ENCODE measurements at places on chromosomes 12 and 14. TPM values are rescaled to one million over a fixed set of nuclear protein-coding genes. Genes with fewer than 3 reads are reported as not detected.

The PRR4 gene
- 3.0 TPM for total RNA-seq

The IL23A gene
- 2.2 TPM for total RNA-seq

The TAS2R30 gene
- 9.7 TPM for total RNA-seq

The PTPRR gene
- total RNA-seq: 0.91 TPM

The CLECL1 gene
- total RNA-seq: 1.5 TPM

GRCh38 chr14:73724696-73725095 lies 10.5 kb upstream of the PNMA1 start:
- no peak for DNase-seq
- no peak overlapping the region for H3K4me3 ChIP-seq
- peaks cover 7% of the 10 kb centered on the region for H3K4me1 ChIP-seq
- peaks cover 95% of the 10 kb centered on the region for H3K36me3 ChIP-seq
- H3K27me3 ChIP-seq: no peaks in the 10 kb centered on the region

- peak within 1 kb of the TSS; percentile 14 for H3K4me3 ChIP-seq
- H3K27me3 ChIP-seq: peaks cover 7% of the 10 kb centered on the region
- peaks cover 11% of the 10 kb centered on the region for H3K4me1 ChIP-seq
Observed at GRCh38 chr14:100159094-100159864, at the start of gene DEGS2. TSS of gene DEGS2 (minus strand) at chr14:100159645. CDS start at chr14:100159587, 58 bp downstream.

DNA sequence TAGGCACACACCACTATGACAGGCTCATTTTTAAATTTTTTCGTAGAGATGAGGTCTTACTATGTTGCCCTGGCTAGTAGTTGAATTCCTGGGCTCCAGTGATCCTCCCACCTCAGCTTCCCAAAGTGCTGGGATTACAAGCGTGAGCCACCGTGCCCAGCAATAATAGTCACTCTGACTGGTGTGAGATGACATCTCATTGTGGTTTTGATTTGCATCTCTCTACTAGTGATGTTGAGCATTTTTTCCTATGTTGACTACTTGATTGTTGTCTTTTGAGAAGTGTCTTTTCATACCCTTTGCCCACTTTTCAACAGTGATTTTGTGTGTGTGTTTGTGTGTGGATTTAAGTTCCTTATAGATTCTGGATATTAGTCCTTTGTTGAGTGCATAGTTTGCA lies 26.3 kb downstream of the ATP2A2 start:
- no peak for DNase-seq
- H3K36me3 ChIP-seq: peaks cover 44% of the 10 kb centered on the region
- H3K27me3 ChIP-seq: no peaks in the 10 kb centered on the region
- H3K4me1 ChIP-seq: peaks cover 8% of the 10 kb centered on the region
- no peak overlapping the region for H3K4me3 ChIP-seq

- H3K4me1 ChIP-seq: no peaks in the 10 kb centered on the region
- no peak overlapping the region for H3K4me3 ChIP-seq
- no peak overlapping the region for H3K27ac ChIP-seq
- no peak for DNase-seq
- no peaks in the 10 kb centered on the region for H3K27me3 ChIP-seq
Observed at GRCh38 chr14:93146119-93146518, 30.4 kb upstream of the ITPK1 start.

DNA sequence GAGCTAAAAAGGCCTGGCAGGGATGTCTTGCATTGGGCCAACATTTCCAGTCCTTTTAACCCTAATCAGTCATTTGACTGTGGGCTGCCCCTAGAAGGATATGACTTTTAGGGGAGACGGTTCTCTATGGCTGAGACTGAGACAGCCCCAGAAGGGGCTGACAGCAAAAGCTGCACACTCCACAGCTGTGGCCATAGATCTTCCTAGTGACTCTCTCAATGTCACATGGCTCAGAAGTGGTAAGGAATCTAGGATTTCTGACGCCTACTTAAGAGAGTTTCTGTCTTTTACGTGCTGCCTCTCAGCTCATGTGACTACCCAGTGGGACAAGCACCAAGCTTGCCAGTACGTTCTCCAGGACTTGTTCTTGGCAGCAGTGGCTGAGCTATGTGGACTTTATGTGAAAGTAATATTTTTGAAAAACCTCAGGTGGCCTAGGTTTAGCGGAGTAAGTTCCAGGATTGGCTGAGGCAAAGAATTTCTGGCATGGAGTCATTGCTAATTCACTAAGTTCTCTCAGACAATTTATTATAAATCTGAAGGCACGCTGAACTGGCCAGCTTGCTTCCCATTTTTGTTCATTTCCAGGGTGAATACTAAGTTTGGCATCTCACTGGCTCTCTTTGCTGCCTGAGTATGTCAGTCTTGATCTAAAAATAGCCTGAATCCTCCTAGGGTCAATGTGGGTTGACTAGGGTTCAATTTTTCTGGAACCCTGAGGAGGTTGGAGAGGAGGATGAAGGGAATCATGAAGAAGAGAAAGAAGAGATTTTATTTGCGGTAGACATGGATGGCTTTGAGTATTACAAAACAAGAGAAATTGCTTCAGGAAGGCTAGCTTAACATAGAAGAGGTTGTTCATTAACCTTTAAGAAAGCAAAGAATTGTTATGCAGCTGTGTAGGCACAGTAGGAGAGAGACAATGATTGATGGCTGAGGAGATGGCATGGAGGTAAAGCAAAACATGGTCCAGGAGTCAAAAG lies 271.8 kb downstream of the AEBP2 start:
- no peaks in the 10 kb centered on the region for H3K27me3 ChIP-seq
- no peak overlapping the region for H3K27ac ChIP-seq
- H3K36me3 ChIP-seq: no peaks in the 10 kb centered on the region
- no peak for DNase-seq
- no peaks in the 10 kb centered on the region for H3K4me1 ChIP-seq
- no peak overlapping the region for H3K4me3 ChIP-seq

DNA sequence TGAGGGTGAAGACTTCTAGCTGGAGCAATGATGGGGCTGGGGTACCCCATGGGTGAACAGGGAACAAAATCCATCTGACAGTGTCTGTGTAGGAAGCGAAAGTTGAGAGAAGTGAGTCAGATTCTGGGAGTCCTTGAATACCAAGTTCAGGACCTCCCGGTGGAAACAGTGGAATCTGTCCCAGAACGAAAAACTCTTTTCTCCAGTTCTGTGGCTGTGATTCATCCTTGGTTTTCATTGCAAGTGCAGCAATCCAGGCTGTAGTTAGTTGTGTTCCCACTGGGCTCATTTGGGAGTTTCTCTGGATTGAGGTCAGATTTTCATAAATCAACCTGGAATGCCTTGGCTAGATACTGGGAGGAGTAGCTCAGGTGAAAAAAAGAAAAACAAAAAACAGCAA lies 120.7 kb downstream of the C12orf75 start:
- no peak for DNase-seq
- H3K36me3 ChIP-seq: no peaks in the 10 kb centered on the region
- H3K4me1 ChIP-seq: no peaks in the 10 kb centered on the region

- no peaks in the 10 kb centered on the region for H3K4me1 ChIP-seq
- no peak overlapping the region for H3K4me3 ChIP-seq
- H3K36me3 ChIP-seq: no peaks in the 10 kb centered on the region
- no peak for DNase-seq
Observed at GRCh38 chr12:89665556-89665955, 43.1 kb downstream of the ATP2B1 start.

- DNase-seq: no peak
- no peaks in the 10 kb centered on the region for H3K27me3 ChIP-seq
- no peaks in the 10 kb centered on the region for H3K36me3 ChIP-seq
- no peak overlapping the region for H3K4me3 ChIP-seq
- H3K4me1 ChIP-seq: no peaks in the 10 kb centered on the region
- no peak overlapping the region for H3K27ac ChIP-seq
Observed at GRCh38 chr12:87155621-87156020, 873.6 kb downstream of the C12orf50 start.

GRCh38 chr12:66697404-66697803 lies 18.5 kb upstream of the GRIP1 start:
- no peak for DNase-seq
- H3K4me3 ChIP-seq: no peak overlapping the region
- H3K27me3 ChIP-seq: no peaks in the 10 kb centered on the region
- H3K36me3 ChIP-seq: no peaks in the 10 kb centered on the region

- H3K4me3 ChIP-seq: peak overlapping the region; percentile 58
- DNase-seq: no peak
- H3K36me3 ChIP-seq: no peaks in the 10 kb centered on the region
- H3K27ac ChIP-seq: no peak overlapping the region
- peaks cover 50% of the 10 kb centered on the region for H3K27me3 ChIP-seq
- H3K4me1 ChIP-seq: peaks cover 21% of the 10 kb centered on the region
Observed at GRCh38 chr12:44875417-44875953, 630 bp downstream of the NELL2 start.

DNA sequence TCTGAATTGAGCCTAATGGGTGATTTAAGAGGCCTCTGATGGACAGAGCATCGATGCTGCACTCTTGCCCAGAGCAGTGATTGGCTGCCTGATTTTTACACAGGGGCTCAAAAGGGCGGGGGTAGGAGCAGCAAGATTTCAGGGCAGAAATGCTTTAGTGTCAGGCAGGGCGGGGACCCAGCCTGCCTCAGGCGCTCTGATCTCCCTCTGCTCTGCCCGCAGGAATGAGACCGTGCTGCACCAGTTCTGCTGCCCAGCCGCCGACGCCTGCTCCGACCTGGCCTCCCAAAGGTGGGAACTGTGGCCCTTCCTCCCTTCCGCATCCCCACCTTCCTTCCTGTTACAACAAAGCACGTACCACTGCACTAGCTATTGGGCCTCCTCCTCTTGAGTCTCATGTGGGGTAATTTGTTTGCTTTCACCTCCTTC lies 32.4 kb downstream of the IQSEC3 start:
- no peak for DNase-seq
- no peaks in the 10 kb centered on the region for H3K27me3 ChIP-seq
- H3K4me1 ChIP-seq: no peaks in the 10 kb centered on the region
- no peak overlapping the region for H3K4me3 ChIP-seq

GRCh38 chr14:63896278-63896720 lies 43.5 kb downstream of the SYNE2 start:
- no peak overlapping the region for H3K4me3 ChIP-seq
- no peaks in the 10 kb centered on the region for H3K36me3 ChIP-seq
- H3K27me3 ChIP-seq: no peaks in the 10 kb centered on the region

- H3K4me1 ChIP-seq: no peaks in the 10 kb centered on the region
- H3K4me3 ChIP-seq: no peak overlapping the region
- H3K27ac ChIP-seq: no peak overlapping the region
- H3K27me3 ChIP-seq: no peaks in the 10 kb centered on the region
Observed at GRCh38 chr12:65015850-65016249, 105.3 kb downstream of the WIF1 start.

- no peak overlapping the region for H3K4me3 ChIP-seq
- H3K36me3 ChIP-seq: peaks cover 37% of the 10 kb centered on the region
- peak; percentile 76 for DNase-seq
- H3K27me3 ChIP-seq: no peaks in the 10 kb centered on the region
- no peak overlapping the region for H3K27ac ChIP-seq
Observed at GRCh38 chr14:74905595-74906142, 17.4 kb downstream of the RPS6KL1 start.

- H3K36me3 ChIP-seq: no peaks in the 10 kb centered on the region
- H3K4me3 ChIP-seq: no peak overlapping the region
- H3K27ac ChIP-seq: no peak overlapping the region
- no peak for DNase-seq
Observed at GRCh38 chr14:28608851-28609828, 157.4 kb upstream of the FOXG1 start.

GRCh38 chr14:32980902-32981501 lies 42.3 kb downstream of the NPAS3 start:
- H3K27ac ChIP-seq: no peak overlapping the region
- no peak for DNase-seq
- H3K4me3 ChIP-seq: no peak overlapping the region

DNA sequence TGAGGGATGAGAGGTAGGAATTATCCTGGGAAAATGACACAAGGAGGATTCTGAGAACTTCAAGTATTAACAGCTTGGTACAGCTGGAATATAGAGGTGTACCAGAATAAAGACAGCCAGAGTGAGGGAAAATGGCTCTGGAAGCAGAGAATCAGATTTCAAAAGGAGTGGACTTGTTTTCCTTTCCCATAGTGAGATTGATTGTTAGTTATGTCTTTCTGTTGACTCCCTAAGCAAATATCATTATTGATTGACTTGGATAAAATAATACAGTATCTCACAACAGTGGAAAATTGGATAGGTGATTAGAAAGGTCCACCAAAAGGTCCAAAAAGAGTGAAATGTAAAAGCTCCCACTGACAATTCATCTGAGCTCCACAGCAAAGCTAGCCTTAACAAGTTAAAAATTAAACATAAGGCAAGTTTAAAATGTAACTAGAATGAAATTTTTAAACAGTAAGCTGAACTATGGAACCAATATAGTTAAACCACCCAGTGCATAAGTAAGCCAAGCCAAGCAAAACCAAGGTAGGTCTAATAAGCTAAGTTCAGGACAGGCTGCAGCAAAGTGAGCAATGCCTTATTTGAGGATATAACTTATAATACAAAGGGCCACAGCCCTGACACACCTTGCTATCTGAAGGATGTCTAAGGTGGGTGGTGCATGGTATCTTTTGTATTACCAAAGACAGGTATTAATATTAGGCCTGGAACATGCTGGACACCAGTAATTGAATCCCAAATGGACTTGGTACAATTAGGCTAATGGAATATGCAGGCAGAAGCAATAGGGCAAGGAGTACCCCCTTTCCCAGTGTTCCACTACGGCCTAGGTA lies 21.8 kb downstream of the ENTPD5 start:
- peaks cover 3% of the 10 kb centered on the region for H3K36me3 ChIP-seq
- DNase-seq: no peak
- H3K4me1 ChIP-seq: no peaks in the 10 kb centered on the region
- no peaks in the 10 kb centered on the region for H3K27me3 ChIP-seq
- no peak overlapping the region for H3K4me3 ChIP-seq

- no peak overlapping the region for H3K4me3 ChIP-seq
- peaks cover 9% of the 10 kb centered on the region for H3K4me1 ChIP-seq
- no peak for DNase-seq
- H3K36me3 ChIP-seq: no peaks in the 10 kb centered on the region
Observed at GRCh38 chr14:74518221-74518620, 24.7 kb downstream of the ISCA2 start.

DNA sequence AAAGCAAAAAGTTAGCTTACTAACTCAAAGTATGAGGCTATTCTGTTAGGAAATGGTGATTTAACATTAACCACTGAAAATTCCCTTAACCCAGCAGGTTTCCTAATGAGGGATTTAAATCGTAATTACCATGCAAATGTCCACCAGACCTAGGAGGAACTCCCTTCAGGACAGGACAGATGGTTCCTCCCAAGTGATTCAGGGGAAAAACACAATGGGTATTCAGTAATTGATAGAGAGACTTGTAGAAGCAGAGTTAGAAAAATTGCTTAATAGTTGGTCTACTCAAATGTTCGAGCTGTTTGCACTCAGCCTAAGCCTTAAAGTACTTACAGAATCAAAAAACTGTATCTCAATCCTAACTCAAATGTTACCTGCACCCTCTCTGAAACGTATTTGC lies 21.6 kb downstream of the RERGL start:
- no peaks in the 10 kb centered on the region for H3K27me3 ChIP-seq
- no peaks in the 10 kb centered on the region for H3K36me3 ChIP-seq
- no peaks in the 10 kb centered on the region for H3K4me1 ChIP-seq
- no peak for DNase-seq
- no peak overlapping the region for H3K4me3 ChIP-seq

- H3K27ac ChIP-seq: no peak overlapping the region
- DNase-seq: no peak
- H3K27me3 ChIP-seq: no peaks in the 10 kb centered on the region
- no peak overlapping the region for H3K4me3 ChIP-seq
- H3K36me3 ChIP-seq: no peaks in the 10 kb centered on the region
Observed at GRCh38 chr12:8852119-8852518, 29.7 kb downstream of the A2ML1 start.

Data from natural killer cell (primary cell).